ENCODE measurements at places on chromosomes 6 and 20. TPM values are rescaled to one million over a fixed set of nuclear protein-coding genes. Genes with fewer than 3 reads are reported as not detected.

- no peak for DNase-seq
These were observed 148.2 kb upstream of the RIPOR2 start for GRCh38 chr6:25083784-25084507.

GRCh38 chr20:43909720-43910119 lies 4.9 kb upstream of the TOX2 start:
- DNase-seq, result peak; percentile 55

- DNase-seq, result no peak
These were observed 194.6 kb downstream of the DLL1 start for GRCh38 chr6:170096191-170096802.

- DNase-seq, result no peak
These were observed 67.9 kb downstream of the SGK1 start for GRCh38 chr6:134249759-134250602.

DNA sequence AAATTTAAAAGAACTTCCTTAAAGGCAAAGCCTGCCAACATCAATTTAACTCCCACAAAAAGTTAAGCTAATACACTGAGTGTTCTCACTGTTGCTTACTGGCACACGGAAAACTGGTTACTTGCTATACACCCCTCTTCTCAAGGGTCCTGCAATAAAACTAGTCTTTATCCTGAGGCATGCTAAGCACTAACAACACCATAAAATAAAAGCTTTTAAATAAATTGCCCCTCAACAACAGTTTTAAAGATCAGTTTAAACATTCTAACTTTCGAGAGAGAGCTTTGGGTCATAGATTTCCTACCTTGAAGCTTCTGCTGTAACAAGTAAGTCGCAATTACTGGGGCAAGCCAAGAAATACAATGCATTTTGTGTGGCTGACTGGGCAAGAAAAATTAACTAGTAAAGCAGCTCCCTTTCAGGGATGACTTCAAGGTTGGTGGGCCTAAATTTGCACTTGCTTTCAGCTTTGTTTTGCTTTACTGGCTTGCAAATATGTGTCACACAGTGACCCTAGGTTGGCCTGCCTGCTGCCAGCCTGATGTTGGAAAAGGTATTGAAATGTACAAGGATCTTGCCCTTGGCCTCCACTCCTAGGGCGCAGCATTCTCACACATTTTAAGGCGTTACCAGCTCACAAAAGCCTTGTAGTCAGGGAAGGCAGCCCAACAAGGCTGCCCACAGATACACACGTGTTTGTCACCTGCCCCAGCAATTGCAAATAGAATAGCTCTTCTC lies 4.0 kb upstream of the HEY2 start:
- no peak for DNase-seq

GRCh38 chr6:44833248-44833647 lies 445.7 kb downstream of the CDC5L start:
- DNase-seq, result no peak

The NANP gene
- 5.1 TPM for total RNA-seq

The CCDC170 gene
- not detected for total RNA-seq
